Esophagus squamous epithelium (tissue), 5 donors: ENCODE measurements at places on chromosomes 7 and 10. TPM values are rescaled to one million over a fixed set of nuclear protein-coding genes. Genes with fewer than 3 reads are reported as not detected.

GRCh38 chr7:99372275-99373090 lies 2.0 kb upstream of the ARPC1B start:
- peaks cover 14% of the 10 kb centered on the region for H3K4me1 ChIP-seq
- peak overlapping the region; percentile 66 for H3K27ac ChIP-seq
- no peak for DNase-seq
- peak overlapping the region; percentile 37 for H3K4me3 ChIP-seq
- no peaks in the 10 kb centered on the region for H3K36me3 ChIP-seq
- H3K27me3 ChIP-seq, result no peaks in the 10 kb centered on the region

GRCh38 chr10:33215154-33215553 lies 119.3 kb downstream of the NRP1 start:
- H3K36me3 ChIP-seq, result no peaks in the 10 kb centered on the region
- H3K4me1 ChIP-seq, result peaks cover 55% of the 10 kb centered on the region
- DNase-seq, result no peak
- no peak overlapping the region for H3K27ac ChIP-seq
- no peak overlapping the region for H3K4me3 ChIP-seq

DNA sequence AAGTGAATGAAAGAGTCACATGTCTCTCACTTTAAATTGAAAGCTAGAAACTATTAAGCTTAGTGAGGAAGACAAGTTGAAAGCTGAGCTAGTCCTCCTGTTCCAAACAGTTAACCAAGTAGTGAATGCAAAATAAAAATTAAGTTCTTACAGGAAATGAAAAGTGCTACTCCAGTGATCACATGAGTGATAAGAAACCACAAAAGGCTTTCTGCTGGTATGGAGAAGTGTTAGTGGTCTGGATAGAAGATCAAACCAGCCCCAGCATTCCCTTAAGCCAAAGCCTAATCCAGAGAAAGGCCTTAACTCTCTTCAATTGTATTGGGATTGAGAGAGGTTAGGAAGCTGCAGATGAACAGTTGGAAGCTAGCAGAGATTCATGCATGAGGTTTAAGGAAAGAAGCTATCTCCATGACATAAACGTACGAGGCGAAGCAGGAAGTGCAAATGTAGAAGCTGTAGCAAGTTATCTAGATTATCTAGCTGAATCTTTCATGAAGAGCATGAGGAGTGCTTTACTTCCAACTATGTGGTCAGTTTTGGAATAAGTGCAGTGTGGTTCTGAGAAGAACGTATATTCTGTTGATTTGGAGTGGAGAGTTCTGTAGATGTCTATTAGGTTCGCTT lies 261.6 kb downstream of the MDFIC start:
- no peak overlapping the region for H3K4me3 ChIP-seq
- H3K4me1 ChIP-seq, result no peaks in the 10 kb centered on the region
- DNase-seq, result no peak
- H3K36me3 ChIP-seq, result no peaks in the 10 kb centered on the region
- no peak overlapping the region for H3K27ac ChIP-seq
- H3K27me3 ChIP-seq, result no peaks in the 10 kb centered on the region

DNA sequence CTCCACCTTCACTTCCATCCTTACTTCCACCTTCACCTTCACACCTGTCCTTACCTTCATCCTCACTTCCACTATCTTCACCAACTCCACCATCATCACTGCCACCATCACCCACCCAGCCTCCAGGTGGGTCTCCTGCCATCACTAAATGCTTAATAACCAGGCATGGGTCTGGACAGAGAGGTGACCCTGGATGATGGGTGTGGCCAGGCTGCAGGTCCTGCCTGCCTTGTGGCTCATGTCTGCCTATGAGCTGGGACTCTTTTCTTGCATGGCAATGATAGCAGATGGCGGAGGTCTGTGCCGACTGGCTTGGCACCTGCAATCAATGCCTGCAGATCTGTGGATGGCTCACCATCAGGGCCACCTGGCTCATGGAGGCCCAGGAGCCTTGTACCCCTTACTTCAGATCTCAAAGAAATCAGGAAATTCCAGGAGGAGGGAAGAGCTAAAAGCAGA lies 60.1 kb upstream of the ELN start:
- no peaks in the 10 kb centered on the region for H3K36me3 ChIP-seq
- H3K4me3 ChIP-seq, result no peak overlapping the region
- no peak for DNase-seq

- no peak overlapping the region for H3K4me3 ChIP-seq
- no peak for DNase-seq
- no peak overlapping the region for H3K27ac ChIP-seq
Measured at GRCh38 chr7:14825912-14826311, 76.6 kb downstream of the DGKB start.

GRCh38 chr10:132595854-132596253 lies 58.3 kb downstream of the INPP5A start:
- H3K4me3 ChIP-seq, result no peak overlapping the region
- H3K36me3 ChIP-seq, result no peaks in the 10 kb centered on the region
- no peaks in the 10 kb centered on the region for H3K27me3 ChIP-seq
- no peak overlapping the region for H3K27ac ChIP-seq
- H3K4me1 ChIP-seq, result peaks cover 84% of the 10 kb centered on the region

DNA sequence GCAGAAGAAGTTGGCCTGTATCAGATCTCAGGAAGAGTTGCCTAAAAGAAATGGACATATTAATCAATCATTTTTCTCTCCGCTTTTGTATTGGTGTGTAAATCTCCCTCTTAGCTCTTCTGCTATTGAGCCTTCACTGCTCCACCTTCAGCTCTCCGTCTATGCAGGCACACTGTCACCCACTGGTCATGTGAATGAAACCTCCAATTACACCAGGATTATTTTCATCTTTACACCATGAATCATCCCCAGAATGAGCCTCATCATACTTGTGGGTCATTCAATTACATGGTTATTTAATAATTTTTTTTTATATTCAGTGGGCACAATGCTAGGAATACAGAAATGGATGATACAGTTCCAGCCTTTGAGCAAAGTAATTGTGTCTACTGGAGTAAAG lies 92.6 kb downstream of the LRRC4 start:
- H3K27ac ChIP-seq, result no peak overlapping the region
- no peaks in the 10 kb centered on the region for H3K27me3 ChIP-seq
- H3K4me3 ChIP-seq, result no peak overlapping the region
- no peak for DNase-seq

The TTYH3 gene
- total RNA-seq, result 9.4 TPM

The TRRAP gene
- total RNA-seq, result 16.3 TPM

The MRLN gene
- not detected for total RNA-seq

The PNLIPRP2 gene
- total RNA-seq, result not detected

The LLCFC1 gene
- not detected for total RNA-seq
